ENCODE measurements at places on chromosomes 2 and 18.

DNA sequence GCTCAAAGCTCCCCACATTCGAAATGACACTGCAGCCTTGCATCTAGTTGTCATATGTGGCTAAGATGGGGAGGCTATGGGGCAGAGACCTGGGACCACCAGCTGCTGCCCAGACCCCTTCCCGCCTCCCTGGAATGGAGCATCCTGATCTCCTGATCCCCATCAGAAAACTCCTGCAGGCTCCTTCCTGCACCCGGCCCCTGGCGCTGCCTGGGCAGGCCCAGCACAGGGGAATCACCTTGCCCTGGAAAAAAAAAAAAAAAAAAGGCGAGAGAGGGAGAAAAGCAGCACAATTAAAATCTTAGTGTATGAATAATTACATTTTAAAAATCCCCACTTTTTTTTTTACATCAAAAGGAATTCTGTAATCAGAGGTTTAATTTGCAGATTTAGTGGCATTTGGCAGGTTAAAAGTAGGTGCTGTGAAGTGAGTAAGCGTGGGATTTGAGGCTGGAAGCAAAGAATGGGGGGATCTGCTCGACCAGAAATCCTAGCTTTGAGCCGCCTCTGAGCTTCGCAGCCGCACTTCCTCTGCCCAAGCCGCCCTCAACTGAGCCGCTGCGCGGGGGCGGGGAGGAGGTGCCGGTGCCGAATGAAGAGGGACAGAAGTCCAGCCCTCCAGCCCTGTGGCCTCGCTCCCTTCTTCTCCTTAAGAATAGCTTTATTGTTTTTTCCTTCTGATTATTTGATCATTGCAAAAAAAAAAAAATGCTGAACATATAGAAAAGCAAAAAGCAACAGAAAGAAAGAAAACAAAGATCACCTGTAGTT lies 30.0 kb downstream of the THNSL2 start:
- DNase-seq: peak; percentile 6

- DNase-seq: no peak
Measured at GRCh38 chr2:237546040-237546875, 20.1 kb upstream of the PRLH start.

GRCh38 chr2:176935543-176936102 lies 277.0 kb upstream of the HNRNPA3 start:
- no peak for DNase-seq

DNA sequence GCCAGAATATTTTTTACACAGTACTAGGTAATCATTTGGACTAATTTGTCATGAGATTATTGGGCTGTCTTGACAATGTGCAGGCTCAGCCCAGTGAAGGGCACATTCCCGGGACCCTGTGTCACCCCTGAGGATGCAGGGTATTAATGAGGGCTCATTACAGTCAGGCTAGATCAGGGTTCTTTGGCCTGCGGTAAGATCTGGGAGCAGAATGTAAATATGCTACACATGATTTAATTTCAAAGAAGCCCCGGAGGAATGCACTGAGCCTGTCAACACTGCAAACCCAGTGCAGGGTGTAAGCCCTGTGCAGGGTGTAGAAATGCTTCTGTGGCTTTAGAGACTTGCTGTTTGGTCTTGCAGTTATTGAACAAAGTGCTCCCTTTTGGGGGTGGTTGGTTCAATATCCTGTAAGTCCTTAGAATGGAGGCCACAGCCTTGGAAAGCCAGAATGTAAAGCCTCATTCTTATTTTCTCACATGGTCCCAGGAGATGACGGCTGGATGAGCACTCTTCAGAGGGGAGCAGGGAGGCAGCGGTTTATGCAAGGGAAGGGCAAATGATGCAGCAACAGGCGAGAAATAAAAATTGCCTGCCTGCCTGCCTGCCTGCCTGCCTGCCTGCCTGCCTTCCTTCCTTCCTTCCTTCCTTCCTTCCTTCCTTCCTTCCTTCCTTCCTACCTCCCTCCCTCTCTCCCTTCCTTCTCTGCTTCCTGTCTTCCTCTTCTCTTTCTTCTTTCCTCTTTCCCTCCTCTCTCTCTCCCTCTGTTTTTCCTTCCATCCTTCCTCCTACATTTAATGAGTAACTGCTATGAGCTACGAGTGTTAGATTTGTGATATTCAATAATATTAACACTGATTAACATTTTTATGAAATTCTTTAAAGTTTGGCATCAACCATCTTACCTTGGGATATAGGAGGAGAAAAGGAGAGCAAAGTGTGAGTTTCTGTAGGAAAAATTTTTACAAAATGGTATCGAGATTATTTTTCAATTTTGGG lies 148.8 kb downstream of the VAPA start:
- DNase-seq: no peak

DNA sequence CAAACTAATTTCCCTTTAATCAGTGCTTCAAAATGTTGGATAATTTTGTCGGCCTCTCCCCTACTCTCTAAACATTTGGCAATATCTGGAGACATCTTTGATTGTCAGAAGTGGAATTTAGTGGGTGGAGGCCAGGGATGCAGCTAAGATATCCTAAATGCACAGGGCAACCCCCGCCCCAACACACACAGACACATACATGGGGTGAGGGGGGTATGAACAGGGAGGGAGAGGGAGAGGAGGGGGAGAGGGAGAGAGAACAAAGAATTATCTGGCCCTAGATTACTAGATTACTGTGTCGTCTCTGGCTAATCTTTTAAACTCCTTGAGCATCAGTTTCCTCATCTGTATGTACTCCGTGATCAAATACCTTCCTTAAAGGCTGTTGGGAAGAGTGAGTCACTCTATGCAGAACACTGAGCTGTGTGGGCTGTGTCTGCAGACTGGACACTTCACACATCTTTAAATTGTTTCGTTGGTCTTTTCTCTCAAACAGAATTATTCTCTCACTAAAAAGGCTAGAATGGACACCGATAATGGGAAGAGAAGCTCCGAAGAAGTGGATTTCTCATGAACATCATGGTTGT lies 2.9 kb downstream of the RNF149 start:
- peak; percentile 80 for DNase-seq

GRCh38 chr2:10790228-10790973 lies 22.2 kb downstream of the PDIA6 start:
- no peak for DNase-seq

DNA sequence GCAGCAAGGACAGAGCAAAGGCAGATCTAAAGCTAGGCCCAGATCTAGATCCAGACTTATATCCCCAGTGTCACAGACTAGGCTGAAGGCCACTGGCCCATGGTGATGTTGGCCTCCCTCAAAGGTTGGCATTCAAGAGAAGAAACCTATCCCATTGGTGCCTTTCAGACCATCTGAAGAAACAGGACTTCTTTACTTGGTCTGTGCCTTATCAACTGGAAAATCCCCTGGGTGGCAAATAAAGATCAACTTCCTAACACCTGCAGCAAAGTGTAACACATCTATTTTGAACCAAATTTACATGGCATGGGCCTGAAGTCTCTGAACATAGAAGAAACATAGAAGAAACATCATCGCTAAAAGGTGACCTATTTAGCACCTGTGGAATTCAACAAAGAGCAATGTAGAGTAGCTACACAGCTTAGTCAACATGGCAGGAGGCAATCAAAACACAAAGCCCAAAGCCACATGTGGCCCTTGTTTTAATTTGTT lies 35.8 kb downstream of the METTL4 start:
- DNase-seq: no peak

GRCh38 chr18:64234321-64234720 lies 85.4 kb upstream of the LINC00305 start:
- DNase-seq: no peak

GRCh38 chr2:231616296-231616695 lies 23.6 kb downstream of the TEX44 start:
- DNase-seq: no peak

DNA sequence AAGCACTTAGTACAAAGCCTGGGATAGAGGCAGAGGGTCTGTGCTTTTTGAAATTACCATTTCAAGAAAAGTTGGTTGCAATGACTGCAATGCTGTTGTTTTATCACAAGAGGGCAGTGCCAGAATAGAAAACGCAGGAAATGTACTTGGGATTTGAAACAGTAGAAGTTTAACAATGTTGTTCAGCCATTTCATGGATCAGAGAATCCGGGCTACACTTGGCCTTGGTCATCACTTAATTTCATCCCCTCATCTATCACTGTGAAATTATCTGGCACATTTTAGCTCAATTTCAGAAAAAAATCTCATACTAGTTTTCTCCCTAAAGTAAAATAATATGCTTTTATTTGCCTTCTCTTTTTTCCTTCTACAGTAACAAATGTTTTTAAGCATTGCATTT lies 70.8 kb downstream of the RAPGEF4 start:
- DNase-seq: peak; percentile 71

- no peak for DNase-seq
Measured at GRCh38 chr18:3867864-3868311, 417.9 kb downstream of the TGIF1 start.

GRCh38 chr18:67733088-67733487 lies 216.6 kb upstream of the DSEL start:
- peak; percentile 86 for DNase-seq

- DNase-seq: no peak
Measured at GRCh38 chr2:112160283-112161250, 22.4 kb downstream of the FBLN7 start.

DNA sequence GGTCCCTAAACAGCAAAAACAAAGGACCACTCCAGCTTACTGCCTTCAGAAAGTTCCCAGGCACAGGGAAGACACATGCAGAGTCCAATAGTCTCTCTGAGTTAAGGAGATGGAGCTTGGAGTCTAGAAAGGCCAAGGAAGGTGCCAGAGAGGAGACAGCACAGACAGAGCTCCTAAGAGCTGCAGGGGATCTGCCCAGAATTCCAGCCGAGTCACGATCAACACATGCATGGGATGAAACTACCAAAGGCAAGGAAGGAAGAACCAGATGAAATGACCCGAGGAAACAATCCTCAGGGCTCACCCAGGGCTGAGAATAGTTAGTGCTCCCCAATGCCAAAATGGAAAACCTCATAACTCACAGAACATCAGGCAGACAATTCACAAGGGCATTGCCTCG lies 15.4 kb downstream of the METTL4 start:
- no peak for DNase-seq

DNA sequence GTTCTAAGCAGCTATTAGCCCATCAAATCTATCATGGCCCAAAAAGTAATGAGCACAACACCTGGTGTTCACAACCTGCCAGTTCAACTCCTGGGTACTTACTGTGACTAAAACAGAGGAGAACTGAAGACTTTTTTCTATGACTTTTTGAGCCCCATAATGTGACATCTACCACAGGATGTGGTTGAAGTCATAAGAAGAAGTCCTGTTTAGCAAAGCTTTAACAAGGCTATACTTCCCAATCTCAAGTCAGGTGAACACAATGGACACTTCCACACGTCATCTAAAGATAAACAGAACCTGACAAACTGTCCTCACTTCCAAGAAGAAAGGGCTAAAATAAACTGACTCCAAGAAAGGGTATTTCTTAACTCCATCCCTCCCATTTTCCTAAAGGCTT lies 138.8 kb downstream of the ATAD2B start:
- no peak for DNase-seq

- peak; percentile 7 for DNase-seq
Measured at GRCh38 chr2:145807968-145808367, 1288.0 kb upstream of the ZEB2 start.

GRCh38 chr2:59276033-59276432 lies 1034.9 kb upstream of the FANCL start:
- no peak for DNase-seq

- no peak for DNase-seq
Measured at GRCh38 chr2:64404002-64404731, 49.8 kb upstream of the LGALSL start.

- peak; percentile 49 for DNase-seq
Measured at GRCh38 chr18:59733421-59733820, 36.2 kb upstream of the CCBE1 start.

GRCh38 chr2:53442783-53443182 lies 324.8 kb upstream of the CHAC2 start:
- peak; percentile 27 for DNase-seq

- no peak for DNase-seq
Measured at GRCh38 chr2:61785583-61785982, 68.3 kb downstream of the FAM161A start.

DNA sequence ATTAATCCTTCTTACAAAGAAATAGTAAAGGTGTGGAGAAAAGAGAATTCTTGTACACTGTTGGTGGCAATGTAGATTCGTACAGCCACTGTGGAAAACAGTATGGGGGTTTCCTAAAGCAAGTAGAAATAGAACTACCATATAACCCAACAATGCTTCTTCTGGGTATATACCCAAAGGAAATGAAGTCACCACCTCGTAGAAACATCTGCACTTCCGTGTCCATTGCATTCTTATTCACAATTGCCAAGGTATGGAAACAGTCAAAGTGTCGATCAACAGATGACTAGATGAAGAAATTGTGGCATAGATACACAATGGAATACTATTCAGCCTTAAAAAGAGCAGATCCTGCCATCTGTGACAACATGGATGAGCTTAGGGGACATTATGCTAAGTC lies 93.4 kb upstream of the TGIF1 start:
- no peak for DNase-seq

GRCh38 chr2:19125901-19126680 lies 232.3 kb downstream of the OSR1 start:
- no peak for DNase-seq
